T-cell (primary cell): ENCODE measurements at places on chromosomes 2 and 18.

DNA sequence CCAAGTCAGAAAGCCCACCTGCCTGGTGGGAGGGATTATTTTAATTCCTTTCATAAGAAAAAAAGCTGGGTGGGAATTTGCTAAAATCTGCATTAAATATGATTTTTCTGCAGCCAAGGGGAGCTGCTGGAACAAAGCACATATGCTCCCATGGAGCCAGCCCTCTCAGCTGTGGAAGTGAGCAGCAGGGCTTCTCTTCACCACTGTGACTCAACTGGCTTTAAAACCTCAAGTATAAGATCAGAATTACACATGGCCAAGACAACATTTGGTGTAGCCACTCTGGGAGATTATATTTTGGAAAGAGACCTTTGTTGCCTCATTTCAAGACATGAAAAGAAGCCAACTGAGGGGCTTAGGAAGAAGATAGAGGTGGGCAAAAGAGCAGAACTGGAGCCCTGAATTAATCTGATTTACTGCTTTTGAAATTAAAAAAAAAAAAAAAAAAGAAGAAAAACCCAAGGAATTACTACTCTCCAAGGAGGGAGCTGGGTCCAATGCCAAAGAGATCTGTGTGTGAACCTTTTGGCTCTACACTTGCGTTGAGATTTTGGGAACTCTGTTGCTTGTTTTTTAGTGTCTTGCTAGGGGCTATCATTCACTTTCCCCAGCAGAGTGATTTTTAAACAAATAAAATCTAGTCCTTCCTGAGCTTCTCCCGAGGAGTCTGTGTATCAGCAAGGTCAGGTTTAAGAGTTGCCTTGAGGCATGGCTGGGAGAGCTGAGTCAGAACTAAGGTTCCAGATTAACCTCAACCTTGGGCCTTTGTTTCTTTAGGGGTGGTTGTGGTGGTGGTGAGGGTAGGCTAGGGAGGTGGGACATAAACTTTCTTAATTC lies 6.0 kb downstream of the LHCGR start:
- no peak for DNase-seq

DNA sequence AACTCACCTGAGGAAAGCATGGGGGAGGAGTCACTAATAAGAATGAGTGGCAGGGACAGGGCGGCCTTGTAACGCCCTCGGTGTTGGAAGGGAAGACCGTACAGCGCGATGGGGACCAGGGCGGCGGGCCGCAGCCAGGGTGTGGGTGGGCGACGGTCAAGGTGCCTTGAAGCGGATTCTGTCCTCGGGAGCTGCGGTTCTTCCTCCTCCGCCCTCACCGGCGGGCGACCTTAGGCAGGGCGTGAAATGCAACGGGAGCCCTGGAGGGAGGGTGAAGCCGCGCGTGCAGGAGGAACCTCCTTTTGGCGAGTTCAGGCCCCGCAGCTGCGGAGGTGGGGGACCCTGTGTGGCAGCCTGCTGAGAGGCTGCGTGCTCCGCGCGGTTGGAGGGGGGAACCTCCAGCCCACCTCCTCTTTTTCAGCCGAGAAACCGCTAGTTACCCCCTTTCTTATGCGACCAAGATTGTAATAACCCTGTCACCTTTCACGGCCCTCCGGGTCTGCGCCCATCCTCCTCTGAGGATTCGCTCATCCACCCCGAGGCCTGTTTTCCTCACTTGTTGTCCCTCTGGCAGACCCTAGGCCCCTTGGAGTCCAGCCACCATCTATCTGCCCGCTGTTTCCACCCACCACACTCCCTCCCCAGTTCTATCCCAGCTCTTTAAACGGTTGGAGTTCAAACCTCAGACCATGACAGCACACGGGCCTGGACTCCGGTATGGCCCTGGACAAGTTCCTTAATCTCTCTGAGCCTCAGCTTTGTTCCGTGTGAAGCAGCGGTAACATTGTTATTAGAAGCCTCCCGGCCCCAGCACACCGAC lies 823 bp upstream of the RNU2-63P start:
- no peak for DNase-seq

DNA sequence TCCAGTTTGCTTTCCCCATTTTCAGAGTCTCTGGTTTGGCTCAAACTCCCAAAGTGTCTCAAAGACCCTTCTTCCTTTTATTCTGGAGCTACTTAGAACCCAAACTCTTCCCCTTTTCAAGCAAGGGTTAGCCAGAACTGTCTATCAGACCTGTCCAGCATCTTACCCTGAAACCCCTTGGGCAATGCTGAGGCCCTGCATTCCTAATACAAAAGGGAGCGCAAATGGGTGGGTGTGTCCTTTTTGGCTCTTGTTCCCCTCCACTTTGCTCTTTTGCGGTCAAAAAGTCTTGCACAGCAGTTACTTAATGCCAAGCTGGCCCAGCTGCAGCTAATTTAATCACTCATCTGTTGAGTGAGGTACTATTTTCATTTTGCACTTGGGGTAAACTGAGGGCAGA lies 231.2 kb upstream of the FOSL2 start:
- DNase-seq, result no peak

- DNase-seq, result no peak
These were observed 142.0 kb downstream of the NR4A2 start for GRCh38 chr2:156190517-156190916.

- DNase-seq, result no peak
These were observed 4.7 kb downstream of the ACP1 start for GRCh38 chr2:269356-270030.

- DNase-seq, result no peak
These were observed 200.1 kb upstream of the RAB12 start for GRCh38 chr18:8409151-8409550.
